NCI-H187 (cell line): ENCODE measurements at places on chromosomes 12 and 14.

DNA sequence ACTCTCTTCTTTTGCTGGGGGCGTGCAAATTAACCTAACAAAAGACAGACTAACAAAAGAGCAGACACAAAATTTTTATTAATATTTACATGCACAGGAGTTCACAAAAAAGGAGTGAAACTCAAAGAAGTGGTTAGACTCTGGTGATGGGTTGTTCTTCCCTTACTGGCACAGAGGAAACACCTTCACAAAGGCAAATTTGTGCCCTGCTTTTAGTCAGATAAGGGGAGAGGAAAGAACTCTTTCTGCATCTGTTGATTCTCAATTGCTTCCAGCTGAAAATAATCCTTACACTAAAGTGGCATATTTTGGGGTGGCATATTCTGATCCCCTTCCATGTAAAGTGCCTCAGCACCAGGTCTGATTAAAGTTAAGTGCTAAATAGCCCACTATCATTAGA lies 190.2 kb upstream of the AMIGO2 start:
- no peak for DNase-seq

- no peak for DNase-seq
Observed at GRCh38 chr12:91947459-91947858, 198.2 kb downstream of the BTG1 start.

GRCh38 chr12:63875703-63876102 lies 31.2 kb downstream of the SRGAP1 start:
- DNase-seq, result no peak

- no peak for DNase-seq
Observed at GRCh38 chr14:61470961-61471293, 149.5 kb downstream of the PRKCH start.
